ENCODE measurements at places on chromosomes 6 and 20.

DNA sequence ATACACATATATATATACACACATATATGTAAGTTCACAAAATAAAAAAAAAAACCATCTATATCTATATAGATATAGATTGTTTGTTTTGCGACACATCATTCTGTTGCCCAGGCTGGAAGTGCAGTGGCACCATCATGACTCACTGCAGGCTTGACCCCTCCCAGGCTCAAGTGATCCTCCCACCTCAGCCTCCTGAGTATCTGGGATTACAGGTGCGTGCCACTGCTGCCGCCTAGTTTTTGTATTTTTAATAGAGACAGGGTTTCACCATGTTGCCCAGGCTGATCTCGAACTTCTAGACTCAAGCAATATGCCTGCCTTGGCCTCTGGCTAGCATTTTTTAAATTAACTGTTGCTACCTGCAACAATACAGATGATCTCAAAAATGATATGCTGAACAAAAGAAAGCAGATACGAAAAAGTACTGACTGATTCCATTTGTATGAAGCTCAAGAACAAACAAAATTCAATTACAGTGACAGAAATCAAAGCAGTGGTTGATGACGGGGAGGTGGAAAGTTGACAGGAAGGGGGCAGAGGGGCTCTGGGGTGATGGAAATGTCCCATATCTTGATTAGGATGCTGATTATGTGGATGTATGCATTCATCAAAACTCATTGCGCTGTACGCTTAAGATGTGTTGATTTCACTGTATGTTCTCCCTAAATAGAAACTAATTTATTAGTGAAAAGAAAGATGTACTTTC is 49.6 kb downstream of the ATXN1 start:
- no peak for DNase-seq

- DNase-seq: no peak
Measured at GRCh38 chr6:132199343-132199742, 201.9 kb downstream of the MOXD1 start.

DNA sequence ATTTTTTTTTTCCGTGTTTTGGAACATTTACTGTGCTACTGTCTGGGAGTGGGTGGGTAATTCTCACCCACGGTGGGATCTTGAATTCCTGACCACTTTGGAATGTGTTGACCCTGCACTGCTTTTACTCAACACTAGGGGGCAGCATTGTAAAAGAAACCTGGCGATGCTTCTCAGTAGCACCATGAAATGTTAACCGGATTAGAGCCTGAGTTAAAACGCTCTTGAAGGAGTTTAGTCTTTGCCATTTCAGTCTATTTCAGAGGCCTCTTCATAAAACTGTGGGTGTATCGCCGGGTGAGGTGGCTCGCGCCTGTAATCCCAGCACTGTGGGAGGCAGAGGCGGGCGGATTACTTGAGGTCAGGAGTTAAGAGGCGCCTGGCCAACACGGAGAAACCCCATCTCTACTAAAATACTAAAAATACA is 114.4 kb upstream of the PRND start:
- peak; percentile 10 for DNase-seq

GRCh38 chr6:106988664-106989063 is 14.1 kb upstream of the CD24 start:
- no peak for DNase-seq

DNA sequence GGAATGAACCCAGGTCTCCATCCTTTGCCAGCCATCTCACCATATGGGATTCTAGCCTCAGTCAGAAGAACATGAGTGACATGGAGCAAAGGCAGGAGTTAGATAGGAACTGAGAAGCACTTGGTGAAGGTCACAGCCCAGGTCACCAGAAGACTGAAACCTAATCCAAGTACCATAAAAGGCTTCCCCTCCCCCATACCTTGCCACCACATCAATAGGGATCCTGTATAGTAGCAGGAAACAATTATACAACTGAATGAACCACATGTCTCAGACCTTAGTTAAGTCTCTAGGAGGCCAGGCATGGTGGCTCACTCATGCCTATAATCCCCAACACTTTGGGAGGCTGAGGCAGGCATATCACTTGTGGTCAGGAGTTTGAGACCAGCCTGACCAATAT is 49.6 kb downstream of the KIZ start:
- no peak for DNase-seq

DNA sequence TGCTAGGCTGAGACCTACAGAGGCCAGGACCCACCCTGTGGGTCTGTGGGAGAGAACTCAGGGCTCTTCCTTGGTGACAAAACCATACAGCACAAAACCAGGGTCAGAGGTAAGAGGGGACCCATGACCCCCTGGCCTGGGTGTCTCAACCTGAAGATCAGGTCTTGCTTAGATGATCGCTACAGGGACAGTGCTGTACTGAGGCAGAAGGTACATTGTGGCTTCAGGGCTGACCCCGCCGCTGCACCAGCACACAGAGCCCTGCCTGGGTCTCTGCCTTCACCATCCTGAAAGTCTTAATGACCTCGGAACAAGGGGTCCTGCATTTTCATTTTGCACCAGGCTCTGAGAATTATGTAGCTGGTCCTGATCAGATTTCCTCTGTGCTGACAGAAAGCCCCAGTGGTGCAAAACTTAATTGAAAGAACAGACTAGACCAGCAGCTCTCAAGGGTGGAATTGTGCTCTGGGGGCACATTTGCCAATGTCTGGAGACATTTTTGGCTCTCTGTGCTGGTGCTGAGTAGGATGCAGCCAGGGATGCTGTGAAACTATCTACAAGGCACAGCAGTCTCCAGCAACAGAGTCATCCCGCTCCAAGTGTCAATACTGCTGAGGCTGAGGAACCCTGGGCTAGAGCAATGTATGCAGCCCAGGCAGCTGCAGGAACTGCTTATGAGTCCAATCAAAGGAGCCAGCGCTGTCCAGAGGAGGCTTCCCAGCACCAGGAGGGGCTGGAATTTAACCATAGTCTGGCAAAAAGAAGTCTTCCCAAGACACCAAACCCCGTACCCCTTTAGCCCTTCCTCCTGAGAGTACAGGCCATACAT is 254.9 kb downstream of the ERMARD start:
- no peak for DNase-seq

DNA sequence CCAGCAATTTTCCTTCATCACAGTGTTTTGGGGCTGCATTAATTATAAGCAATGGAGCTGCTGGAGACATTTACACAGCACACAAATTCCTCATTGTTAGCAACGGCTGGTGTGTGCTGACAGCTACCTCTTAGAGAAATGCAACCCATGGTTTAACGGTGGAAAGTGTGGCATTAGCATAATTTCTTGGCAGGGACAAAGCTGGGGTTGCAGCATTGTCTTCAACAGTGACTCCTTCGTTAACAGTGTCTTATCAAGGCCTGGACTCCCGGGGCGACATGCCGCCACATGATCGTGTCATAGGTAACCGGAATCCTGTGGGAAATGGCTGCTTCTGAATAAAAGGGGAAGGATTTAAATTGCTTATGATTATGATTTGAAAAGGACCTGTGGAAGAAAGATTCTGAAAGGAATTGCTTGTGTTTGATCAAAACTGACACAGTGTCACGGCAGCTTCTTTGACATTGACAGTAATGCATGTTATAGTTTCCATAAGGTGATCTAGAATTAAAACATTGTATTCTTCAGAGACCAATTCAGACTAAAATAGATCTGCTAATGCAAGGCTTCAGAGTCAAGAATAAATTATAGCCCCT is 128.0 kb downstream of the UST start:
- peak; percentile 83 for DNase-seq

DNA sequence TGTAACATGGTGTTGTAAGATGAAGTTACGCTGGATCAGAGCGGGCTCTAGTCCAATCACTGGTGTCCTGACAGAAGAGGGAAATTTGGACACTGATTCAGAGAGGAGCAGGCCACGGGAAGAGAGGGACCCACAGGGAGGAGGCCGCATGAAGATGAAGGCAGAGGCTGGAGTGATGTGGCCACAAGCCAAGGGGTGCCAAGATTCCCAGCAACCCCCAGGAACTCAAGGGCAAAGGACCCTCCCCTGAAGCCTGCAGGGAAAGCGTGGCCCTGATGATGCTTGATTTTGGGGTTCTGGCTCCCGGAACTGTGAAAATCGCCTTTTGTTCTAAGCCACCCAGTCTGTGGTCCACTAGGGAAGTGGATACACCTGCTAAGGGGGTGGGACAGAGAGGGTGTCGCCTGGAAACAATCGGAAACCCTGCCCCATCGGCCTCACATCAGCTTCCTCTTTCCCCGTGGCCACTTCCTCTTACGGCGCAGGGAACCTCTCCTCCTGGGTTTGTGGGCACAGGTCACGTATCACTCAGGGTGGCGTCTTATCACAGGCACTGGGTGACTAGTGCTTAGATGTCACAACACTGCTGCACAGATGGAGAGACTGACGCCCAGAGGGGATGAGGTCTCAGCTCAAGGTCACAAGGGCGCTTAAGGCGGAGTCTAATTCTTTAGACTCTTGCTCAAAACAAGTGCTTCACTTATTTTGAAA is 58.0 kb downstream of the SULF2 start:
- no peak for DNase-seq

GRCh38 chr6:159871906-159872305 is 18.9 kb upstream of the MAS1 start:
- DNase-seq: no peak

- no peak for DNase-seq
Measured at GRCh38 chr20:14955399-14955798, 618.0 kb upstream of the FLRT3 start.

DNA sequence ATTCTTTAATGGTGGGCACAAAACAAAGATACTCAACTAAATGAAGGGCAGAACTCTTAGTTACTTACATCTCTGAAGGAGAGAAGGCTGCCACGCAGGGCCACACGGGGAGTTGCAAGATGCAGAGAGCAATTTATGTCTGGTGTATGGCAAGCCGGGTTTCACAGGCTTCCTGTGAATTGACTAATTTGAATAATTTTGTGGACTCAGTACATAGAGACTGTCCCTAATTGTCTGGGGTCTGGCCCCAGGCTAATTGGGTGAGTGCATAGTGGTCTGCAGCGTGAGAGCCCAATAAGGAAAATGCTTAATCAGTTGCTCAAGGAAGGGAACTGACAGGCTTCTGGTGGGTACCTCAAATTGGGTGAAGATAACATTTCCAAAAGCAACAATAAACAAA is 205.7 kb downstream of the OTOR start:
- DNase-seq: no peak

All from DMS79 (cell line).